ENCODE measurements at places on chromosomes 1 and 21.
A peak's percentile ranks its signal among the peaks of the same experiment; 100 is the strongest.

DNA sequence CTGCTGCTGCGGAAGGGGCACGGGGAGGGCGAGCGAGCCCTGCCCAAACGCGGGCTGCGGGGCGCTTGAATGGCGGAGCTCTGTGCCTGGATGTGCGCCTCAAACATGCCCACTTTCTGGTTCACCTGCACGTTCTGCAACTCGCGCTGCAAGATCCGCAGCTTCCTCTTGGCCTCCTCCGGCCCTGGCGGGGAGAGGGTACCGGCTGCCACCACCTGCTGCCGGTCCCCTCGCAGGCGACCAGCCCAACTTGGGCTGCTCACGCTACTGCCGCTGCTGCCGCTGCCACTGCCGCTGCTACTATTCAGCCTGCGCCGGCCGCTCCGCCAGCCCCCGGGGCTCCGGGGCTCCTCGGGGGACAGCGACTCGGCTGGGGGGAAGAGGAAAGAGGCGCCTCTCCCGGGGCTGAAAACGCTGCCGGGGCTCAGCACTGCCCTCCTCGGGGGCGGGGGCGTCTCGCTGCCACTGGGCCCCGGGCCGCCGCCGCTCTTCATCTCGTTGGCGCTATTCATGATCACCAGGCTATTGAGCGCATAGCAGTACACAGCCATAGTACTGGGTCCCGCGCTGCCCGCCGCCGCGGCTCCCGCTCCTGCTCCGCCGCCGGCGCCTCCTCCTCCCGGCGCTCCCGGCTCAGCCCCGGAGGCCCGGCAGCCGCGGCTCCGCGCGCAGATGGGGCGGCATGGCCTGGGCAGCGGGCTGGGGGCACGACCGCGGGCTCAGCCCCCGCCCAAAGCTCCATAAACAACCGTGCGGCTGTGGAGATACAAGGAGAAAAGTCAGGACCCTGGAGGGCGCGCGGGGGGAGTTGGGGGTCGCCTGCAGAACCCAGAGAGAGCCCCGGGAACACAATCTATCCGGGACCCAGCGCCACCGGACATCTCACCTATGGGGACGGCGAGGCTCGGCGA lies 1.9 kb downstream of the ITPKB start:
- peak; percentile 48 for DNase-seq

- no peak for DNase-seq
Observed at GRCh38 chr1:89896105-89896942, 75.5 kb downstream of the LRRC8D start.

DNA sequence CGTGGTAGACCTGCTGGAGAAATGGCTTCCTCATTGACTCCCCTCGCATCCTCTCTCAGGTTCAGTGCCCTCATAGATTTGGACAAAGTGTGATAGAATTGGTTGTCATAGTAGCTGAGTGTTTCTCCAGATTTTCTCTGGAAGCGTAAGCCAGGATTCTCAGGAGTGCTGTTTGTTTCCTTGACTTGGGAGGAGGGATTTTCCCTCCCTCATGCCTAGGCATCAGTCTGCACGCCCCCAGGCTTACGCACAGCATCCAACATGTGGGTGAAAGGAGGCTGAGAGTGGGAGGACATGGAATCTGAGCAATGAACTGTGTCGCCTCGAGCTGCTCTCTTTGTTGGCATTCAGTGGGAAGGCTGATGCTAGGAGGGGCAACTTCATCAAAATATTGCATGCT lies 503.5 kb downstream of the LTN1 start:
- DNase-seq = no peak

DNA sequence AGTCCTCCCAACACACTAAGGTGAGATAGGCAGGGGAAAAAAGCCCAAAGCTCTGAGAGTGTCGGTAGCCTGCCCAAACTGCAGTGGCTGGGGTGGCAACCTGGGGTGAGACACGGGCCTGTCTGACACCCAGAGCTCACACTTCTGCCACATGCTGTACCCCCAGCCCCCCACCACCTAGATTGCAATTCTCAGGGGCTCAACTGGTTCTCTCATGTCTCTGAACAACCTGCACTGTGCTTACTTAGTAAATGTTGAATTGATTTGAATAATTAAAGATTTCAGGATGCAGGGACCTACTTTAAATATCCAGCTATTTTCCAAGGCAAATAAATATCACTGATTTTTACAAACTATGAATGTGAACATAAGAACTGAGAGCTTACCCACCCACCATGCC lies 115.5 kb downstream of the EDEM3 start:
- DNase-seq = no peak

DNA sequence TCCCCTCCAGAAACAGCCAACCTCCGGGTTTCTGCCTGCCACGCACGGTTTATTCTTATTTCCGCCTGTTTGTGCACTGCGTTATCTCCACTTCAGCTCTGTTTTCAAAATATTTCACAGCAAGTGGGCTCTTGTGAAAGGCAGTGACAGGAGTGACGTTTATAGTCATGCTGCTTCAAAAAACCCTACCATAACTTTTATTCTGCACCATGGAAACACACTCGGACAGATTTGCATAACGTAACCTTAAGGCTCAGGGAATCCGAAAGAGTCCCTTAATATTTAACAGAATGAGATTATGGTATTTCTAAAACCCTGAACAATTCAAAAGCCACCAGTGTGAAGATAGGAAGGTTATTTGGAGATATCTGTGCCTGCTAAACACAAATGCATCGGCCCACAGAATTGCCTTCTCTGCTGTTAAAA lies 782 bp upstream of the SDE2 start:
- DNase-seq = peak; percentile 73

- no peak for DNase-seq
Observed at GRCh38 chr1:220573836-220574235, 45.9 kb downstream of the MARK1 start.

- no peak for DNase-seq
Observed at GRCh38 chr1:157490467-157491165, 61.7 kb downstream of the FCRL5 start.

DNA sequence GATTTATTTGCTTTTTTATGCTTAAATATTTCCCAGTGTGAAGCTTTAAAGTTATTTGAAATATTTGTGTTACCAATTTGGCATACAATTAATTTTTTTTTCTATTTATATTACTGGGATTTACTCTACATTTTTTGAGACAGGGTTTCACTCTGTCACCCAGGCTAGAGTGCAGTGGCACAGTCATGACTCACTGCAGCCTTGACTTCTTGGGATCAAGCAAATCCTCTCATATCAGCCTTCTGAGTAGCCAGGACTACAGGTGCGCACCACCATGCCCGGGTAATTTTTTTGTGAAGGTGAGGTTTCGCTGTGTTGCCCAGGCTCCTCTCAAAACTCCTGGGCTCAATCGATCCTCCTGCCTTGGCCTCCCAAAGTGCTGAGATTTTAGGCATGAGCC lies 39.5 kb downstream of the BACH1 start:
- DNase-seq = no peak

GRCh38 chr1:226708967-226709396 lies 30.1 kb downstream of the ITPKB start:
- DNase-seq = no peak

- DNase-seq = no peak
Observed at GRCh38 chr1:70092526-70092925, 112.9 kb downstream of the LRRC40 start.

GRCh38 chr1:87644579-87645190 lies 316.0 kb downstream of the LMO4 start:
- no peak for DNase-seq

- DNase-seq = no peak
Observed at GRCh38 chr21:15688809-15689208, 41.0 kb upstream of the USP25 start.

DNA sequence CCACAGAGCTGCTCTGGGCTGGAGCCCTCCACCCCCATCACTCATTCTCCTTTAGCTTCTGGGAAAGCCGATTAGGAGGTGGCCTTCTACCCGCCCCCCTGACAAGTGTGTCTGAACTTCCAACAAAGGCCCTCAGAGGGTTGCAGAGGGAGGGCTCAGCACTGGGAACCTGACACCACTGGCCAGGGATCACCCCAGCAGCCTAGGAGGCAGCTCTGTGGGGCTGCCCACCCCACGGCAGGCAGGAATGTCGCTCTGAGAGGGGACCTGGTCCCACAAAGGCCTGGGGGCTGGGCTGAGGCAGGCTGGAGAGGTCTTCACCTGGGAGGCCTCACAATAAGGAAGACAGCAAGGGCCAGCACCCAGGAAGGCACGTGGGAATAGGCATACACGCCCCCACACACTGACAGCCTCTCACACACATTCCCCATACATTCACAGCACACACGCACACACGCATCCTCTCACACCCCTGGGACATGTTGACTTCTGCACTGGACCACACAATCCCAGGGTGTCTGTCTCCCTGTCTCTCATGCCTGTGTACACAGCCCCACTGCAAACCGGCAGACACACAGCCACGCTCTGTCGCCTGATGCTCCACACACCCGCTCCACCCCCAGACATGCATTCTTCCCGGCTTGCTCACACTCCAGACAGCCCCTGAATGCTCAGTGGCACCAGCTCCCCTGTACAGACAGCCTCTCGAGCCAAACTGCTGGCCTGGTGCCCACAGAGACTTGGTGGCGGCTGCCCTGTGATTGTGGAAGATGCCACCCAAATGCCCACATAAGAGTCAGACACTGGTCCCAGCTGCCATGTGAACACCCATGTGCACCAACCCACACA lies 30.7 kb downstream of the DMBX1 start:
- DNase-seq = no peak

DNA sequence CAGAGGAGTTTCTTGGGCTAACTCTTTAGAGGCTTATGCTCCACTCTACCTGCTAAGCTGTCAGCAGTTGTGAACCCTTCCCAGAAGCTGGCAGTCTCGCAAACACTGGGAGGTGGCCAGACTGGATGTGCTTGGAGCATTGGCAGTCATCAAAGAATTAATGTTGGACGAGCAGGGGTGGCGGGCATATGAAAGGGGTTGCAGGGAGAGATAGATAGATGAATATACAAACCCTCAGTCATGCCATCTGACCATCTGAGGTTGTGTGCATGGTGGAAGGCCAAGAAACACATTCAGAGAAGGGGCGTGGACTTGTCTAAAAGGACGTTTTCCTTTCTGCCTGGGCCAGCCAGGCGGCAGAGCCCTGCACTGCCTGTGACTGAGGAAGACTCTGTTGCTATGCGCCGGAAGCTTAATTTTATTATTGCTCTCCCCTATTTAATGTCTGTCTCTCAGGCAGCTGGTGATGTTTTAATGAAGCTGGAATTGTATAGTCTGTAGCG lies 164.4 kb downstream of the PBX1 start:
- no peak for DNase-seq

- no peak for DNase-seq
Observed at GRCh38 chr1:9731051-9731537, 79.6 kb downstream of the PIK3CD start.

DNA sequence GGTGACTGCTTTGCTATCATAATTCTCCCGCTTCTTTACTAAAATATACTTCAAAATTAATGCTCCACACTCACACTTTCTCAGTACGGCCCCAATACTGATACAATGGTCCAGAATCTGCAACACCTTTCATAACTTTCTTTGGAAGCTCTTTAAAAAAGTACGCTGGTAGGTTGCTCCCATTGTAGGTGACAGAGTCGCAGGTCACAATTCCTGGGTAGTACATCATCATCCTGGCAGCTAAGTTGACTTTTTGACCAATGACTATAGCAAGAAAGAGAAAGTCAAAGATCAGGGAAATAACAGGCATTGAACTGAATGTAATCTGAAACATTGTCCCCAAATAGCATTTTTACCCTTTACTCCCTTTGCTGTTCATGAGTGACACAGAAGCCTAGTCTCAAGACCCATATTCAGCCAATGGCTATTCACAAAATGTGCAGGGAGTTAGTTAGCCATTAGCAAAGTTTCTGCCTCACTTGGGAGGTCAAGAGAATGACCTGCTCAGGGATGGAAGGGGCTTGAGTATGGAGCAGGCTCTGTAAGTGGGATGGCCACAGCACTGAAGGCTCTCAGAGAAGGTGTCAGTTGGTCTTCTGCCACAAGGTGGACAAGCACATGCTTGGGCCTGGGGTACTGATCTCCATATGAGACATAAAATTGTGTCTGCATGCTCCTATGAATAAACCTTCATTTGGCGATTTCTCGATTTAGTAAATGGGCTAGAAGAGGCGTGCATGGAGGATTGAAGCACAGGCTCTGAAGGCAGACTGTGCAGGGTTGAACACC lies 35.4 kb downstream of the ADCY10 start:
- DNase-seq = no peak

DNA sequence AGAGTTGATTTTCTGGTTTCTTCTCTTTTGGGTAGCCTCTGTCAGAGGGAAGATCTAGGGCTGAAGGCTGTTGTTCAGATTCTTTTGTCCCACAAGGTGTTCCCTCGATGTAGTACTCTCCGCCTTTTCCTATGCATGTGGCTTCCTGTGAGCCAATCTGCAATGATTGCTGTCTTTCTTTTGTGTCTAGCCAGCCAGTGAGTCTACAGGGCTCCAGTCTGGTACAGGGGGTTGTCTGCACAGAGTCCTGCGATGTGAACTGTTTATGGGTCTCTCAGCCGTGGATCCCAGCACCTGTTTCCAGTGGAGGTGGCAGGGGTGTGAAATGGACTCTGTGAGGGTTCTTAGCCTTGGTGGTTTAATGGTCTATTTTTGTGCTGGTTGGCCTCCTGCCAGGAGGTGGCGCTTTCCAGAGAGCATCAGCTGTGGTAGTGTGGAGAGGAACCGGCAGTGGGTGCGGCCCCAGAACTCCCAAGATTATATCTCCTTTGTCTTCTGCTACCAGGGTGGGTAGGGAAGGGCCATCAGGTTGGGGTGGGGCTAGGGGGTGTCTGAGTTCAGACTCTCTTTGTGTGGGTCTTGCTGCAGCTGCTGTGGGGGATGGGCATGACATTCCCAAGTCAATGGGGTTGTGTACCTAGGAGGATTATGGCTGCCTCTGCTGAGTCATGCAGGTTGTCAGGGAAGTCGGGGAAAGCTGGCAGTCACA lies 81.3 kb upstream of the C21orf91 start:
- no peak for DNase-seq

- no peak for DNase-seq
Observed at GRCh38 chr1:59568158-59568935, 246.4 kb upstream of the HOOK1 start.

DNA sequence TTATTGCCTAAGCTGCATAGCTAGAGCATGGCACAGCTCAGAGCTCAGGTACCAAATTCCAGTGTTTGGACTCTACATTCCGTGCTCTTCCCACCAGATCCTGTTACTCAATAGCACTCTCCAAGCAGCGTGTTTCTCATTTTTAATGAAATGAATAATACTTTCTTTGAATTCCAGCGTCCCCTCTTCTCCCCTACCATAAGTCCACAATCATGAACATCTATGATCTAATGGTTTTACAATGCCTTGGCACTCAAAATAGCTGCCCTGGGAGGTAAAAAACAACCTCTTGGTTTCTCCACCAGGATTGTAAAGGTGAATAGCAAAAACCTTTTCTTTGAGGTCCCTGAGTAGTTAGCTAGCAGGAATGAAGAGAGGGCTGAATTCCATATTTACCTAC lies 480.0 kb upstream of the PKN2 start:
- DNase-seq = no peak

GRCh38 chr21:32173121-32173724 lies 105.6 kb downstream of the MIS18A start:
- DNase-seq = no peak

DNA sequence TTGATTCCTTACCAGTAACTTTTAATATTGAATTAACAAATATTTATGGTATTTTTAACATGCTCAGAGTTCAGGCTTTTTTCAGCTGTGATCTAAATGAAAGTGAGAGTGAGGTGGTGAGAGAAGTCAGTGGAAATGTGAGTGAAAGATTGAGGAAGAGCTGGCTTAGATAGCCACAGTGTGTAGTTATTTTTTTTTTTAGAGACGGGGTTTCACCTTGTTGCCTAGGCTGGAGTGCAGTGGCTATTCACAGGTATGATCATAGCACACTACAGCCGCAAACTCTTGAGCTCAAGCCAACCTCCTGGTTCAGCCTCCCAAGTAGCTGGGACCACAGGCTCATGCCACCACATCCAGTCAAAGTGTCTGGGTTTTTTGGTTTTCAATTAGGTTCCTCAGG lies 10.9 kb downstream of the RNF11 start:
- no peak for DNase-seq

GRCh38 chr1:196651637-196652215 lies at the start of gene CFH:
Gene CFH, plus strand, starts transcription at chr1:196652043. Its CDS starts 75 bp downstream, at chr1:196652118.
- DNase-seq = no peak
